ENCODE measurements at places on chromosomes 4 and X.
A peak's percentile ranks its signal among the peaks of the same experiment; 100 is the strongest.

DNA sequence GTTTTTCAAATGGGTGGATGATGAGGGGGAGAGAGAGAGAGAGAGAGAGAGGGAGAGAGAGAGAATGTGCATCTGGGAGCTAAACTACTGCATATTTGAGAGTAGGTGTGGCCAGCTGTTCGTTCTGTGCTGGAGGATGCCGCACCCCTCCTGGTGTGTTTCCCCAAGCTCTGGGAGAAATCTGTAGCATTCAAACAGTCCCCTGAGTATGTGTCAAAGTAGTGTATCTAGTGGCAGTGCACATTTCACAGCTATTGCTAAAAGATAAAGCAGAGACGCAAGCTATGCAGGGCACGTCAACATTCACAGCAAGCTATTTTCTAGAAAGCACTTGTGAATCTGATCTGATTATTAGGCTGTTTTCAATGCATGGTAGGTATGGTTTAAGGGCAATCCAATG lies 83.5 kb upstream of the LIMCH1 start:
- DNase-seq: no peak

- DNase-seq: peak; percentile 75
These were observed at the start of the genes APOO and CXorf58 for GRCh38 chrX:23907498-23908218. TSS of gene APOO (minus strand) at chrX:23907938. CDS start at chrX:23907702, 236 bp downstream. TSS of gene CXorf58 (plus strand) at chrX:23908006. CDS start at chrX:23910303, 2,297 bp downstream.

- no peak for DNase-seq
These were observed 64.0 kb downstream of the ACOX3 start for GRCh38 chr4:8376361-8377102.

- DNase-seq: no peak
These were observed 39.3 kb upstream of the NHSL2 start for GRCh38 chrX:71871367-71871766.

DNA sequence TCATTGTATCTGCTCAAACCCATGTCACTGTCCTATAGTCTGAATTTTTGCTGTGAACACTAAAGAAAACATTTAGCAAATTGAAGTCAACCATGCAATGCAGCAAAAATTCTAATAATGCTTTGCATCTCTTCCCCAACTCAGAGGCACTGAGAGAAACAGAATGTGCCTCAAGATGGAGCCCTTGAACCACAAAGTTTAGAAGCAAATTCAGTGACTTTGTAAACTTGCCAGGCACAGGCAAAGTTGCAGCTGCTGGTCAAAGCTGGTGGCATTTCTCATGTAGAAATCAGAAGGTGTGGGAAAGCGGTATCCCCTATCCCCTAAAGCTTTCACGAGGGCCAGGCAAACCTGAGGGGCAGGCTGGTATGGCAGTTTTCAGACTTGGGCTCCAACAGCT lies 121.7 kb upstream of the DIPK2B start:
- no peak for DNase-seq

DNA sequence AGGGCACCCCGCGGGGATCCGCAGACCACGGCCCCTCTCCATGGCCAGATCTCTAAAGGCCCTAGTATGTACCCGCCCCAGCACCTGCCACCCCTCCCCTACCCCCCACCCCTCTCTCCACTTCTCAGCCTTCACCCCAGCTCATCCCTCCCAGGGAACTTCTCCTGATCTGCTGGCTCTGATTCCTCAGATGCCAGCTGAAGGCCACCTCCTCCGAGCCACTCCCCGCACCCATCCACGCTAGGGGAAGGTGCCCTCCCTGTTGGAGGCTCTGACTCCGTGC lies 11.9 kb downstream of the PSAPL1 start:
- no peak for DNase-seq

- no peak for DNase-seq
These were observed 26.4 kb upstream of the TMPRSS11B start for GRCh38 chr4:68271851-68272357.

DNA sequence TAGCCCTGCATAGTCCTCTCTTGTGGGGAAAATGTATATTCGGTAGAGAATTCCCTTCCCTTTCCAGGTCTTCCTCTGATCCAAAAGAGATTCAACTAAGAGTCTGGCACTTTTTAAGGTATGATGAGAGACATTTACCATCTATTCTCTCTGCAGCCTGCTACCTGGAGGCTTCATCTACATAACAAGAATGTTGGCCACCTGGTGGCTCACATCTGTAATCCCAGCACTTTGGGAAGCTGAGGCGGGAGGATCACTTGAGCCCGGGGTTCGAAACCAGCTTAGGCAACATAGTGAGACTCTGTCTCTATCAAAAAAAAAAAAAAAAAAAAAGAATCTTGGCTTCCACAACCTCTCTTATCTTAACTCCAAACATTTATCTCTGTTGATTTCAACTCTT lies 40.4 kb upstream of the NOCT start:
- DNase-seq: no peak

DNA sequence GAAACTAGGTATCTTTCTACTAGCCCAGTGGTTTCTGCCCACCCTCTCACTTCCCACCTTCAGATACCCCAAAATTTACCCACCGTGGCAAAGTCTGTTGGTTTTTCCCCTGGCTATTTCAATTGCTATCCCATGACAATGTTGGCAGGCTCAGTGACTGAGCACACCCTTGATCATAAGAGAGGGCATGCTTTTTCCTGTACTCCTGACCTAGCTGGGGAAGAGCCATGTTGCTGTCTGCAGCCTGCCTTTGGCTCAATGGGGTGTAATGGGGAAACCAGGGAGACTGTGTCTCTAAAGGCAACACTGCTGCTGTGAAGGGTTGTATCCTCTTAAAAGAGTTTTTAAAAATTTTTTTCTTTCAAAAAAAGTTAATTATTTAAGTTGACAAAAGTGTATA lies 90.4 kb upstream of the CITED1 start:
- no peak for DNase-seq

- DNase-seq: no peak
These were observed 71.6 kb upstream of the CLCN4 start for GRCh38 chrX:10085223-10085622.

DNA sequence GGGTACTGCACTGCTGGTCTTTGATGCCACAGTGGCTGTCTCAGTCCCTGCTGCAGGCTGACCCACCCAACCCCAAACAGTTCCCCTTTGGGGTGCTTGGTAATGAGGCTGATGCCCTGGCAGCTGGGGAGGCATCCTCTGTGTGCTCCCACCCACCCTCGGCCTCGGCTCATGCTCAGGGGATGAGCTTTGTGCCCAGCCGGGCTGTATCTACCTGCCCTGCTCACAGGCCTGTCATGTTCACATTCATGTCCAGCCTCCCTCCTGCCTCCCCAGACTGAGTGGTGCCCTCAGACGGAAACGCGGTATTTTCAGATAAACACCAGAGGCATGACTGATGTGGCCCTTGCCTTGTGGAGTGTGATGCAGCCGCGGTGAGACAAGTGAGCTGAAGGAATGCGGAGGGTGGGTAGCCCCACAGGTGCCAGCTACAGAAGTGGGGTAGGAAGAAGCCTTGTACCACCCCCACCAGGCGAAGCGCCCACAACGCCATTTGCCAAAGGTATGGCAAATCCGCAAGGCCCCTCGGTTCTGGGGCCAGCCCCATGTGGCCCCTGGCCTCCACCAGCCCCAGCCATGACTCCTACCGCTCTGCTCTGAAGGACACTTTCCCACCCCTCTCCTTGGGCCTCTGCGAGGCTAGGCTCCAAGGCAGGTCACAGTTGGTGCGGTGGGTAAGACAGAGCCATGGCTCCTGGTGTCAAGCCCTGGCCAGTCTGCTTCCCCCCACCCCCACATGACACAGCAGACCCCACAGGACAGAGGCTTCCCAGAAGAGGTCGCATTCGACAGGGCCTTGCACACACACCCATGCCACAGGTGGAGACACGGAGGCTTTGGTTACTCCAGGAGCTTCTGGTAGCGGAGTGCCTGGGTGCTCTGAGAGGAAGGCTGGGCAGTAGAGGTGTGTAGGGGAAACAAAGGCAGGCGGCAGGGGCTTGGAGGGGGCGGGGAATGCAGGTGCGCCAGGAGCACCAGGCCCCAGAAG lies 1.8 kb upstream of the RENBP start:
- DNase-seq: no peak

GRCh38 chrX:9997041-9997440 lies 29.9 kb downstream of the CLDN34 start:
- DNase-seq: no peak

GRCh38 chr4:21819086-21819485 lies 129.5 kb downstream of the KCNIP4 start:
- no peak for DNase-seq

- DNase-seq: no peak
These were observed 32.2 kb downstream of the RNF212 start for GRCh38 chr4:1080961-1081688.

DNA sequence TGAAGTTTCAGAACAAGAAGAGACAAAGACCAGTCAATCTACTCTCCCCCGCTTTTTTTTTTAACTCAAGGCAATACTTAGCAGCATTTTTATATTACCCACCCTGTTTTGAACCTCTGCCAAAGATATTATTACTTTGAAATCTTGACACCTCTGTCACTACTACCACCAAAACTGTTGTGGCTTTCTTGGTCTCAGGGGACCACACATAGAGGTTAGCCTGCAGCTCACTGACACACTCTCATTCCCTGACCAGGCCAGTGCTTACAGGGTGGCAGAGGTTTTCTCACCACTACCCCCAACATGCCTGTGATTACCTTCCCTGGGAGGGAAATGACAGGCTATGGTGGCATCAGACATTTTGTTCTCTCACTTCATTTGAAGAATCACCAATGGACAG lies 137.4 kb upstream of the STIM2 start:
- DNase-seq: no peak

- DNase-seq: no peak
These were observed 20.4 kb downstream of the FAM184B start for GRCh38 chr4:17761062-17761461.

- no peak for DNase-seq
These were observed 878.1 kb downstream of the RAPGEF2 start for GRCh38 chr4:159980826-159981468.

DNA sequence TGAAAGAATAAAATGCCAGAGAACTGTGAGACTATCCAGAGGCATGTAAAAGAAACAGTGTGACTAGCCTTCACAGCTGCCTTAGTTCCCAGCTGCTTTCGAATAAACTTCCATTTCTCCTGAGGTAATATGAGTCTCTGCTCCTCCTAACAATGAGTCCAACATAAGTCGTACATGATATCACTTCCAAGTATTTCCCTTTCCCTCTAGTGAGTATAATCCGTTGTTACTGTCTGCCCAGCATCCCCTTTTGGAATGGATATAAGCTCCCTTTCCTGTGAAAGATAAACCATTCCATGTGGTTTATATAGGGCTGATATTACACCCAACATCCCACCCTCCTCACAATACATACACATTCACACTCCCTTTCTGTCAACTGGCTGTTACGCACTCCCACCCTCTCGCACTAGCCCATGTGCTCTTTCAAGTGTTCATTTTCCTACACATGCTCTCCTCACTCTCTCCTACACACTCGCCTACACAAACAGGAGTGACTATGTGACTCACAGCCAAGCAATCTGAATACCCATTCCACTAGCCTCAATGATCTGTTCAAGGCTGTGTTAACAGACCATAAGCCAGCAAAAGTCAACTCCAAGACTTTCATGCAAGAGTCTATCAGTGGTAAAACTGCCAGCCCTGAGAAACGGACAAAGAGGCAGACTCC lies 5.0 kb downstream of the NAF1 start:
- no peak for DNase-seq

GRCh38 chrX:111244235-111244750 lies 26.0 kb downstream of the CAPN6 start:
- DNase-seq: no peak
